Skeletal muscle tissue (tissue), 5 donors: ENCODE measurements at places on chromosomes 16 and 17. TPM values are rescaled to one million over a fixed set of nuclear protein-coding genes. Genes with fewer than 3 reads are reported as not detected.

Gene MYOCD
- total RNA-seq = 0.52 TPM

Gene MCRIP1
- 81.9 TPM for total RNA-seq

Gene TBC1D3
- not detected for total RNA-seq

Gene CACNG5
- 0.52 TPM for total RNA-seq

Gene MYH13
- total RNA-seq = 0.52 TPM

Gene NOXO1
- 1.6 TPM for total RNA-seq

Gene SKA2
- total RNA-seq = 25.1 TPM

Gene CTRB1
- total RNA-seq = not detected

Gene SMIM5
- 3.7 TPM for total RNA-seq

Gene PRSS33
- total RNA-seq = not detected

Gene CCL8
- total RNA-seq = 1.0 TPM

Gene CREBBP
- 49.6 TPM for total RNA-seq

Gene GSG1L
- total RNA-seq = 2.1 TPM

Gene ALOXE3
- not detected for total RNA-seq

Gene MGAT5B
- not detected for total RNA-seq
